ENCODE measurements at places on chromosomes 11 and 22. TPM values are rescaled to one million over a fixed set of nuclear protein-coding genes. Genes with fewer than 3 reads are reported as not detected.

GRCh38 chr11:81857386-81857785, 876.3 kb downstream of the FAM181B start:
- H3K4me3 ChIP-seq = no peak overlapping the region
- H3K36me3 ChIP-seq = no peaks in the 10 kb centered on the region
- DNase-seq = no peak

DNA sequence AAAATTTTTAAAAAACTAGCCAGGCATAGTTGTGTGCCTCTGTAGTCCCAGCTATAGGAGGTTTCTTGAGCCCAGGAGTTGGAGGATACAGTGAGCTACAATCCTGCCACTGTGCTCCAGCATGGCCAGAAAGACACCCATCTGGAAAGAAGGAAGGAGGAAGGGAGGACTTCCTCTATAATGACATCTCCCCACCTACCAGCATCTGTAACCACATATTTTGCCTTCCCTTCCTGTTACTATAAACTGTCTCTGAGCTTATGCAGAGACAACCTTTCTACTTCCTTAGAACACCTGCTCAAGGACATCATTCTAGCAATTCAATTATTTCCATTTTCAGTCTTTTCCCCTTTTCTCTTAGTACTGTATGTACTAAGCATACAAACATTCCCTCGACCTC, 2.2 kb upstream of the NUP160 start:
- no peak for DNase-seq
- no peaks in the 10 kb centered on the region for H3K36me3 ChIP-seq
- H3K27ac ChIP-seq = no peak overlapping the region
- peaks cover 16% of the 10 kb centered on the region for H3K4me1 ChIP-seq

Gene TSGA10IP
- total RNA-seq = not detected

DNA sequence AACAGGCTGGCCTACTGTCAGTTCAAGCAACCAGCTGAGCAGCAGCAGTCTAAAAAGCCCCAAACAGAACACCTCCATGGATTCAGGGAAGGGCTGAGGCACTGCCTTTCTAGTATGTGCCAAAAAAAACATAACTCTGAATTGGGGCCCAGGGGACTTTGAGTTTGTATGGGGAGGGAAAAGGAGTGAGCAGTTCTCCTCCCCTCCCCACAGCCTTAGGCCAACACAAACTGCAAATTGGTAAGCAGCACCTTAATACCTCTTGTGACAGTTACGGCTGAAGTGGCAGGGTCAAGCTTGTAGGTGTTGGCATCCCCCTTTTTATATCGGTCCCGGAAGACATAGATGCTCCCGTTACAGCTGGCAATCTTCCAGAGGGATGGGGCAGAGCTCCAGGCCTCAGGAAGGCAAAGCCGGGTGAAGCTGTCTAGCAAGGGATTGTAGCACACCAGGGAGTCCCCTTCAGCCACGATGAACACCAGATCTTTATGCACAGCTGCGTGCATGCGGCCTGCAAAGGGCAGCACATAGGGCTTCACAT, 6.0 kb downstream of the KBTBD4 start:
- H3K27ac ChIP-seq = peak overlapping the region; percentile 2
- no peak for DNase-seq
- peaks cover 6% of the 10 kb centered on the region for H3K36me3 ChIP-seq
- H3K27me3 ChIP-seq = no peaks in the 10 kb centered on the region

DNA sequence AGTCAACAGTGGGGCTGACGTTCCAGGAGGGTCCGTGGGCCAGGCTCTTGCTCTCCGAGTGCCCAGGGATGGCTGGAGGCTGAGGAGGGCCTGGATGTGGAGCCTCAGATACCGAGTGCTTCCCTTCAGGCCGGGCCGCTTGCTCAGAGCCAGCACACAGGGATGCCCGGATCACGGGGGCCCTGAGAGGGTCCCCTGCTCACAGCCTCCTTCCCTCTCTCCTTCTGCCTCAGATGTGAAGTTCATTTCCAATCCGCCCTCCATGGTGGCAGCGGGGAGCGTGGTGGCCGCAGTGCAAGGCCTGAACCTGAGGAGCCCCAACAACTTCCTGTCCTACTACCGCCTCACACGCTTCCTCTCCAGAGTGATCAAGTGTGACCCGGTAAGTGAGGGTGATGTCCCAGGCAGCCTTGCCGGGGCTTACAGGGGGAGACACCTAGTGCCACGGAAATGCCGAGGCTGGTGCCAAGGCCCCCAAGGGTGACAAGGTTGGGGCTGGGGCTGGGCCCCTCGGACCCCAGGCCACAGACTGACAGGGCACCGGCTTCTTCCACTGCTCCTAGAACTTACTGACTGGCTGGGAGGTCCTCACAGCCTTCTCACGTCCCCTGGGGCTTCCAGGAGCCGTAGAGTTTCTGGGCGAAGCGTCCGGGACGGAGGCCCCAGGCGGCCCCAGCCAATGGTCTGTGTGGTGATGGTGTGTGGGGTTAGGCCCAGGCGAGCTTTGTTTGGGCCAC, 7.0 kb downstream of the CCND1 start:
- H3K36me3 ChIP-seq = peaks cover 46% of the 10 kb centered on the region
- no peaks in the 10 kb centered on the region for H3K27me3 ChIP-seq
- no peak overlapping the region for H3K4me3 ChIP-seq
- peaks cover 10% of the 10 kb centered on the region for H3K4me1 ChIP-seq

DNA sequence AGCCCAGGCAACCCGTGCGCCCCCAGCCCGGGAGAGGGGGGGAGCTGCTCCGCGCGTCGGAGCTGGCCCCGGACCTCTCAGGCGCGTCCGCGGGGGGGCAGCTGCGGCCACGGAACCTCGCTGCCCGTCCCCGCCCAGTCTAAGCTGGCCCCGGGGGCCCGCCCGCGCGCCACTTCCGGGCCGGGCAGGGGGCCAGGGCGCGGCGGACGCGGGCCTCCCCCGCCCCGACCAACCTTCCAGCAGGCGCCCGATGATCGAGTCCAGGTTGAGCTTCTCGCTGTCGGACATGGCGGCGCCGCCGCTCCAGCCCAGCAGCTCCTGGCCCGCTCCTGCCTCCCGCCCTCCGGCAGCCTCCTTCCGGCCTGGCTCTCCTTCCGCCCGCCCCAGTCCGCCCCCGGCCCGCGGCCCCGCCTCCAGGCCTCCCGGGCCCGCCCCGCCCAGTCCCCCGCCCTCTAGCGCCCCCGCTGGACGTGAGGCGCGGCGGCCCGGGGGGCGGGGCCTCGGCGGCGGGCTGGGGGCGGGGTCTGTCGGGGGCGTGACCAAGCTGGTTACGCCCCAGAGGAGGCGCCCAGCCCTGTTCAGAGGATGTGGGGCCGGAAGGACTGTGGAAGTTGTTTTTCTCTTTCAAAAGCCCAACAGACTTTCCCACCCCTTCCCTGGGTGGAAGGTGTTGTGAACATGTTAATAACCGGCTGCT, at the start of gene PPP1CA:
PPP1CA (minus strand) TSS at position 364 of the 697 bp plus-strand sequence; CDS start at position 288, 76 bp downstream.
- H3K36me3 ChIP-seq = peaks cover 22% of the 10 kb centered on the region
- H3K4me1 ChIP-seq = peaks cover 26% of the 10 kb centered on the region
- peak; percentile 97 for DNase-seq

GRCh38 chr22:37032535-37033460, 13.3 kb downstream of the MPST start:
- DNase-seq = peak; percentile 66
- peak overlapping the region; percentile 49 for H3K4me3 ChIP-seq
- H3K27me3 ChIP-seq = no peaks in the 10 kb centered on the region
- H3K4me1 ChIP-seq = peaks cover 76% of the 10 kb centered on the region

Gene OR52E8
- total RNA-seq = not detected

DNA sequence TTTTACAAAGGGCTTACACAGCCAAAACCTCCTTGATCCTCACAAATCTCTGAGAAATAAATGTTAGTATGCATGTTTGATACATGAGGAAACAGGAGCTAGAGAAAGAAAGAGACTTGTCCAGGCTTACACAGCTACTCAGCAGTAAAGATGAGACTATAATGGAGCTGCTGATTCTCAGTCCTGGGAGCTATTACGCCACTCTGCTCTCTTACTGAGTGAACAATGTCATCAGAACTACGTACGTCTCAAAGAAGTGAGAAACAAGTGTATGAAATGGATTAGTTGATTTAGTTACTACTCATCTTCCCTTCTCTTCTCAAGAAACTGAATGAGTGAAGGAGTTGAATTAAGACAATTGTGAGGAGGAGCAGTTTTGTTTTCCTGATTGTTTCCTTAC, 12.3 kb downstream of the MS4A6E start:
- peaks cover 3% of the 10 kb centered on the region for H3K27me3 ChIP-seq
- H3K4me3 ChIP-seq = no peak overlapping the region
- H3K36me3 ChIP-seq = no peaks in the 10 kb centered on the region
- no peak for DNase-seq

GRCh38 chr11:837189-837989, 4.6 kb downstream of the CD151 start:
- H3K4me3 ChIP-seq = no peak overlapping the region
- H3K36me3 ChIP-seq = peaks cover 6% of the 10 kb centered on the region
- DNase-seq = no peak
- no peaks in the 10 kb centered on the region for H3K27me3 ChIP-seq
- H3K27ac ChIP-seq = peak overlapping the region; percentile 37

Gene FOSL1
- total RNA-seq = not detected

- H3K4me1 ChIP-seq = no peaks in the 10 kb centered on the region
- no peak overlapping the region for H3K4me3 ChIP-seq
- no peak for DNase-seq
- no peaks in the 10 kb centered on the region for H3K36me3 ChIP-seq
Observed at GRCh38 chr11:128915149-128915521, 24.0 kb downstream of the KCNJ5 start.

DNA sequence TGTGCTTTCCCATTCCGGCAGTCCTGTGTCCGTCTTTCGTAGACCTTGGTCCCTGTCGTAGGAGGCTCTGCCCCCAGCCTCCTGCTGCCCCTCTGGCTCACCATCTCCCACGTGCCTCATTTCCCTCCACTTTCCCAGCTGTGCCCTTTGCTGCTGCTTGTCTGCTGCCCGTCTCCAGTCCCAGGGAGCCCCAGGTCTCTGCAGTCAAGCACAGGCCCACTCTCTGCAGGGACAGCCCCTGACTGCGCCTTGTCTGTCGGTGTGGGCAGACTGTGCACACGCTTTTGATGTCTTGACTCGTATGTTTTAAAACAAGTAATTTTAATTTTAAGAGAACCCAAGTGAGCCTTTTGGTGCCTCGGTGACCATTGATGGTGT, 12.4 kb downstream of the DGCR8 start:
- DNase-seq = no peak
- H3K4me3 ChIP-seq = no peak overlapping the region
- H3K27ac ChIP-seq = no peak overlapping the region
- no peaks in the 10 kb centered on the region for H3K27me3 ChIP-seq

DNA sequence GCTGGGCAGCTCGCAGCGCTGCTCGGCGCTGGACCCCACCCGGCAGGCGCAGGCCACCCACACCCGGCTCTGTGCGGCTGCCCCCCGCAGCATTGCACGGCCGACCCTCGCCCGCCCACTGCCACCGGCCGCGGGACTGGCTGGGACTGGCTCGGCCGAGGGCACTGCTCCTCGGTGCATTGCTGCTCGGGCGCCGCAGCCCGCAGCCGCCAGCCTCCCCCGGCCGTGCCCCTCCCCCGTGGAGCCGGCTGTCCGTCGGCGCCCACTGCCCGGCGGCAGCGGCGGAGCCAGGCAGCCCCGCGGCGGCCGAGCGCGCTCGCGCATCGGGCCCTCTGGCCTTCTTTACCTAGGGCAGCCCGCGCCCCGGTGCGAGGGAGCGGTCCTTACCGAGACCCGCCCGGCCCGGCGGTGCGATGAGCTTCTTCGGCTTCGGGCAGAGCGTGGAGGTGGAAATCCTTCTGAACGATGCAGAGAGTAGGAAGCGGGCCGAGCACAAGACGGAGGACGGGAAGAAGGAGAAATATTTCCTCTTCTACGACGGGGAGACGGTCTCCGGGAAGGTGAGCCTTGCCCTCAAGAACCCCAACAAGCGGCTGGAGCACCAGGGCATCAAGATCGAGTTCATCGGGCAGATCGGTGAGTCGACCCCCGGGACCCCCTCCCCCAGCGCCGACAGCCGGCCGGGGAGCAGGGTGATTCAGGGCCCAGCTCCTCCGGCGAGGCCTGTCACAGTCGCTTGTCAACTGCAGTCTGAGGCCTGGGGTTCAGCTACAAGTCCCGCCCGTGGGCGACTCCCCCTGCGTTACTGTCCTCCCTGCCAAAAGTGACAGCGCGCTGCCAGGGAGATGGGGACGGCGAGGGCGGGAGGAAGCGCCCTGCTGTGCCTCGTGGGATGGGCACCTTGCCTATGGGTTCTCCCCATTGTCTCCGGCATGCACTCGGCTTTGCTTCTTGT, 516 bp downstream of the VPS26B start:
- DNase-seq = peak; percentile 64
- peaks cover 5% of the 10 kb centered on the region for H3K36me3 ChIP-seq
- H3K27ac ChIP-seq = peak overlapping the region; percentile 93
- H3K4me1 ChIP-seq = peaks cover 28% of the 10 kb centered on the region

DNA sequence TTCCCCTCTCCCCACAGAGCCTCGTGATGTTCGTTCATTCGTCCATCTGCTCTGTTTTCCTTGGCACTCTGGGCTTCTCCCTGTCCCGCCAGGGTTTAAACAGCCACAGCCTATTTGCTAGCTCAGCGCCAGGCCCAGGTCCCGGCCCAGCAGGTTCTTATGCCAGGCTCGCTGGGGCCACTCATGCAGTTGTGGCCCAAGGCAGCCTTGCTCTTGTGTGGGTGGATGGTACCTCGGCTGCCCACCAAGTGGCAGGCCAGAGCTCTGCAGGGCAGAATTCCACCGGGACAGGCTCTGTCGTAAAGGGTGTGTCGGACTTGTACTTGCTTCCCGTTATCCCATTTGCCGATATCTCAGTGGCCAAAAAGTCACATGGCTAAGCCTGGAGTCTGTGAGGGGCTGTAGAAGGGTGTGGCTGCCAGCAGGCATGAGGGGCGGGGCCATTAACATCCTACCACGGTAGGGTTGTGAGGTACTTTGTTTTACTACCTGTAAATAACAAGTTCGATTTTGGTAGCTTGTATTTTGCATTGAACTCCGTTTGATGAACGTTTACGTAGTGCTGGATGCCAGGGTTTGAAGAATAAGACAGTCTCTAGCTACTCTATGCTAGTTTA, 7.9 kb downstream of the FAM118A start:
- H3K27me3 ChIP-seq = no peaks in the 10 kb centered on the region
- H3K36me3 ChIP-seq = no peaks in the 10 kb centered on the region
- no peaks in the 10 kb centered on the region for H3K4me1 ChIP-seq

GRCh38 chr22:24049211-24049610, 38.1 kb downstream of the CABIN1 start:
- no peak for DNase-seq
- no peaks in the 10 kb centered on the region for H3K4me1 ChIP-seq
- H3K27ac ChIP-seq = no peak overlapping the region
- no peaks in the 10 kb centered on the region for H3K27me3 ChIP-seq
- H3K4me3 ChIP-seq = no peak overlapping the region

- H3K27ac ChIP-seq = no peak overlapping the region
- H3K27me3 ChIP-seq = no peaks in the 10 kb centered on the region
- H3K36me3 ChIP-seq = no peaks in the 10 kb centered on the region
- H3K4me3 ChIP-seq = no peak overlapping the region
- no peaks in the 10 kb centered on the region for H3K4me1 ChIP-seq
- no peak for DNase-seq
Observed at GRCh38 chr22:30728826-30729225, 34.2 kb downstream of the OSBP2 start.

- no peak for DNase-seq
- H3K27me3 ChIP-seq = no peaks in the 10 kb centered on the region
- H3K27ac ChIP-seq = no peak overlapping the region
- no peak overlapping the region for H3K4me3 ChIP-seq
- no peaks in the 10 kb centered on the region for H3K4me1 ChIP-seq
- no peaks in the 10 kb centered on the region for H3K36me3 ChIP-seq
Observed at GRCh38 chr11:128318856-128319474, 268.4 kb downstream of the ETS1 start.
